Stimulated activated CD4-positive, alpha-beta T cell treated with anti-CD3 and anti-CD28 coated beads, TNF-alpha, amount 100 ng/mL, for 24 hours (primary cell): ENCODE measurements at places on chromosomes 5 and 9.

DNA sequence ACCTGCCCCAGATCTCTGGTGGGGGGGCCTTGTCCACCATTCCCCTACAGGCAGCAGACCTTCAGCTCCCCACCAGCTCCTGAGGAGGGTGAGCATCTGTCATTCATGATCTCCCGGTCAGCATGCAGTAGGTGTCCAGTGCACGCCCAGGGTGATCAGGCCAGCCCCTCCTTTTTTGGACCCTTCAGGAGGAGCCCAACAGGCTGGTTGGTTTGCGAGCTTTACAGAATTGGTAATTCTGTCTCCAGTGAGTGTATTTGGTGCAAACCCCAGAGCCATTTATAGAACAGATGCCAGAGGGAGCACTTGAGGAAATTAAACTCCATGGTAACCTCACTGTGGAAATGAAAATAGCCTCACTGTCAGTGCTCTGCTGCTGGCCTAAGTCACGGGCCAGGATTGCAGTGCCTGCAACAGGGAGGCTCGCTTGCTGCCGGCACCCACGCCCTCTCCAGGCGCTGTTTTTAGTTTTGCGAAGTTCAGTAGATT, 23.4 kb downstream of the WNK2 start:
- no peak for DNase-seq

DNA sequence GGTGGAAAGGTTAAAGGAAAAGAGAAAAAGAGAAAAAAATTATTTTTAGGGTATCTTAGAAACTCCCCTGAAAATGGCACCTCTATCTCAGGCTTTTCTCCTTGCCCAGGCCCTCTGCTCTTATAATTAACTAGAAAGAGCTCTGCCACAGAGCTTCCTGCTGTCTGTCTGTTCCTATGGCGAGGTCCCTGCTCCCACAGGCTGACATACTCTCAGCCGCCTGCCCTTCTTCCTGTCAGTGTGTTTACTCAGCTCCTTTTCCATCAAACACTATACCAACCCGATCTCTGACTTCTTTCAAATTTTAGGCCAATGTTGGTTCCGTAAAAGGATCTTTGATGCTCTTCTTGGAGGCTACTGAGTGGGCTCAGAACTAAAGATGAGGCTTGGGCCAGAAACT, 482.6 kb downstream of the DMAC1 start:
- DNase-seq, result no peak

DNA sequence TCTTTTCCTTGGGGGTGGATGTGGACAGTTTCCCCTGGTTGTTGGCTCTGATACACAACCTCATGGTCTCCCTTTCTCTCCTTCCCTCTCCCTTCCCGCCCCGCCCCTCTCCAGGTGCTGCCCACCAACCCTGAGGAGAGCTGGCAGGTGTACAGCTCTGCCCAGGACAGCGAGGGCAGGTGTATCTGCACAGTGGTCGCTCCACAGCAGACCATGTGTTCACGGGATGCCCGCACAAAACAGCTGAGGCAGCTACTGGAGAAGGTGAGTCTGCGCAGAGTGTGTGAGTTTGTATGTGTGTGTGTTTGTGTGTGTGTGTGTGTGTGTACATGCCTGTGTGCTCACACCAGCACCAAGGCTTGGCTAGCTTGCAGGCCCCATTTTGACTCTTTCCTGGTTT, 2.6 kb downstream of the OLFM1 start:
- DNase-seq, result no peak

GRCh38 chr9:105244734-105245028, 230 bp downstream of the SLC44A1 start:
- DNase-seq, result no peak

GRCh38 chr9:9747787-9748186, 865.0 kb downstream of the PTPRD start:
- DNase-seq, result no peak

DNA sequence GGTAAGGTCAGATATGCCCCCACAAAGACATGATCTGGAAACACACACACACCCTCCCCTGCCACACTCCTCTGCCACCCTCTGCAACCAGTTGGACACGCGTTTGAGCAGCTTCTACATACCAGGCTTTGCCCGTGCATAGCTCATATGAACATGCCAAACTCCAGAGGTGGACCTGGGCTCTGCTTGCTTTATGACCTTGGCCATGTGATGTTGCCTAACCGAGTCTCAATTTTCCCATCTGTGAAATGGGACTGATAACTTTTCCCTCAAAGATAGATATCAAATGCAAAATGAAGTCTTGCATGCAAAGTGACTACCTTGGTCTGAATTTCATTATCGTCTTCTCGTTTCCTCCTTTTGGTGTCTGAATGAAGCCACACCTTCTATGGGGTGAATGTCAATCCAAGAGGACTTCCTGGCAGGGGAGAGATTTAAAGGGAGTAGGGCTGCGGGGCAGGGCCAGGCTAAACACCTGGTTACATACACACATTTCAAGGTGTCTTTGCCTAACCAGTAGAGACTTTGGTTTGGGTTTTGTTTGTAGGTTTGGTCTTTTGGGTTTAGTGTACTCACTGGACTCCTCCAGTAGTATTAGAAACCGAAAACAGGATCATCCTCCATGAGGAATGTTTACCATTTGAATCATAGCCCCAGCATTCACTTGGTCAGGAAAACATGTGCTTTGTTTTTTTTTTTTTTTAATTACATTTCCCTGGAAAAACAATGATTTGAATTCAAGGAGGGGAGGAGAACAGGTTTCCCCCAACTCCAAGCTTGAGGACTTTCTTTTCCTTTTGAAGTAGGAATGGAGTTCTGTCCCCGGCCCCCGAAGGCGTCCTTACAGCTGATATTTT, 63.2 kb downstream of the COL27A1 start:
- no peak for DNase-seq

DNA sequence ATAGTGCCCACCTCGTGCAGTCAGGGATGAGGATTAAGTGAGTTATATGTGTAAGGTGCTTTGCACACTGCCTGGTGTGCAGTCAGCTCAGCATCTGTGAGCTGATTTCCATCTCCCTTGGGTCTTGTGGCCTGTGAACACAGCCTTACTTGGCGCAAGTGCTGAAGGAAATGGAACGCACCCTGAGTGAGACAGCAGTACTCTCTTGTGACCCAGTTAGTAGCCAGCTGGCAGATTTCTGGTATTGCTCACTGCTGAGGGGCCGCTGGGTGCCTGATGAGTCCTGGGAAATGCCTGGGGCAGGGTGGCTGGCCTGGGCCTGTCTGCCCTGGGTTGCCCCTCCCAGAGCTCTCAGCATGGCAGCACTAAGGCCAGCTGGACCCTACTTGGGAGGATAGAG, 90.9 kb upstream of the BOD1 start:
- DNase-seq, result no peak

DNA sequence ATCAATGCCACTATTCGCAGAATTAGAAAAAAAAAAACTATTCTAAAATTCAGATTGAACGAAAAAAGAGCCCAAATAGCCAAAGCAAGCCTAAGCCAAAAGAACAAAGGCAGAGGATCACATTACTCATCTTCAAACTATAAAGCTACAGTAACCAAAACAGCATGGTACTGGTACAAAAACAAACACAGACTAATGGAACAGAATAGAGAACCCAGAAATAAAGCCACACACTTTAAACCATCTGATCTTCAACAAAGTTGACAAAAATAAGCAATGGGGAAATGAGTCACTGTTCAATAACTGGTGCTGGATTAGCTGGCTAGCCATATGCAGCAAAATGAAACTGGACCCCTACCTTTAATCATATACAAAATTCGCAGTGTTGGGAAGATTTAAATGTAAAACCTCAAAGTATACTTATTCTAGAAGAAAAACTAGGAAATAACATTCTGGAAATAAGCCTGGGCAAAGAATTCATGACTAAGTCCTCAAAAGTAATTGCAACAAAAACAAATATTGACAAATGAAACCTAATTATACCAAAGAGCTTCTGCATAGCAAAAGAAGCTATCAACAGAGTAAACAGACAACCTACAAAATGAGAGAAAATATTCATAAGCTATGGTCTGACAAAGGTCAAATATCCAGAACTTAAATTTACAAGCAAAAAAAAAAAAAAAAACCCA, 153.7 kb downstream of the NDUFS4 start:
- DNase-seq, result no peak

- no peak for DNase-seq
Measured at GRCh38 chr5:76487821-76488220, 84.7 kb downstream of the IQGAP2 start.

DNA sequence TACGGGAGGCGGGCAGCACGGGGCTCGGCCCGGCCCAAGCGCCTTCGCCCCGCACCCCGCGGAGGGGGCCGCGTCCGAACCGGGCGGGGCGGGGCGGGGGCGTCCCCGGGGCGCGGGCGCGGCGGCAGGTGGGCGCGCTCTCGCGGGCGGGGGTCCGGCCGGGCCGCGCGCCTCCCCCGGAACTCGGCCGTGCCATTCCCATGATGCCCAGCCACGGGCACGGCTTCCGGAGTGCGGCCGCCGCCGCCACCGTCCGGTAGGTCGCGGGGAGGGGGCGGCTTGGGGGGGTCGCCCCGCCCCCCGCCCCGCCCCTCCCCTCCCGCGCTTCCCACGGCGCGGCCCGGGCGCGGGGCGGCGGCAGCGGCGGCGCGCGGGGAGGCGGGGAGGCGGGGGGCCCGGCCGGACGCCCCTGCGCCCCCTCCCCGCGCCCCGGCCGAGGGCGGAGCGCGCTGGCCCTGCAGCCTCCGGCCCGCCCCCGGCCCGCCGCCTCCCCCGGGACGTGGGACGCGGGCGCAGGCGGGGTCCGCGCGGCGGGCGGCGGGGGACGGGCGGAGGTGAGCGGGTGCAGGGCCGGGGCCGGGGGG, at the start of gene PPP1R26:
Gene PPP1R26 (plus strand): TSS at position 314 of the 584 bp plus-strand sequence. CDS start 4,729 bp downstream, outside the sequence.
- DNase-seq, result no peak

DNA sequence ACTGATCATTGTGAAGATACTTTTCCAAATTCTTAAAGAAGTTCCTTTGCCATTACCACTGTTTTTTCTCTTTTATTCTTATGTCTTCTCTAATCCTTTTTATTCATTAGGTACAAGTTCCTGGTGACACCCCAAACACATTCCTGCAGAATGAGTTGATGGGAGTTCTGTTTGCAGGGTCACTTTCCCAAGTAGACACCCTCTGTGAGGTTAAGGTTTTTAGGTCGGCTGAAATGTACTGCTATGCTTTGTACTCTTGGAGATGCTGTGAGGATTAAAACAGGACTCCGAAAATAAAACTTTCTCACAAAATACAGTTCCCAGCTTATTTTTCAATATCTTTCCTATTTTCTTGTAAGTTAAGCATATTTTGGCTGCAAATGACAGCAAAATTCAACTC, 143.3 kb upstream of the TLE4 start:
- DNase-seq, result no peak

DNA sequence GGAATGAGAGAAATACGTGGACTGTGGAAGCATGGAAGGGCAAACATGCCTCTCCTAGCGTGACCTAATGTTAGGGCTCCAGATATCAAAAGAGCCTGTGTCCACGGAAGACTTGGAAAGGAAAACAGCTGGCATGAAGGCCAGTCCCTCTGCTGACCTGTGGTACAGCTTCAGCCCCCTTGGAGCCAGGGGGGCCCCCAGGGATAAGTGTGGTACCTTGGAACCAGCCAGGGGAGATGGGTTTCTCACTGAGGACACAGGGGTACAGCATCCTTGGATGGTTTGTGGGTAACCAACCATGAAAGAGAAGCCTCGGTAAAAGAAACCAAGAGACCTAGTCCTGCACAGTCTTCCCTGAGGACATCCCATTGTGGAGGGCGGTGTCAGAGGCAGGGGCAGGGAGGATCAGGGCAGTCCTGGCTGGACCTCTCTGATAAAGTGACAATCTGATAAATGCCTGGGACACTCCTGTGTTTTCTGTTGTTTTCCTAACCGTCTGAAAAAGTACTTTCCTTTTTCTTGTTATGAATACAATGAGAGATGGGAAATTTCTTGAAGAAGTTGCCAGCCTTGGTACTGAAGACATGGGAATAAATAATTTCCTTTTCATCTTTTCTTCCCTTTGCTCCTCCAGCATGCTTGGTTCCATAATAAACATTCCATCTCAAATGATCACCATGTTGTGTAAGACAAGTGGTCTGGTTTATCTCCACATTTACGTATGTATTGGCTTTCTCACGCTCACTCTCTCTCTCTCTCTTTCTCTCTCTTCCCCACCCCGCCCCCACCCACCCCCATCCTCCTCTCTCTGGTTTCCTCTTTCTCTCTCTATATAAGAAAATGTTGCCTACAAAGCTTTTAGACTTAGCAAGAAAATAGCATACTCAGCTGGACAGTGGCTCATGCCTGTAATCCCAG, 102.1 kb downstream of the SUSD1 start:
- no peak for DNase-seq

- DNase-seq, result no peak
Measured at GRCh38 chr9:98609646-98610045, 99.1 kb downstream of the GABBR2 start.

DNA sequence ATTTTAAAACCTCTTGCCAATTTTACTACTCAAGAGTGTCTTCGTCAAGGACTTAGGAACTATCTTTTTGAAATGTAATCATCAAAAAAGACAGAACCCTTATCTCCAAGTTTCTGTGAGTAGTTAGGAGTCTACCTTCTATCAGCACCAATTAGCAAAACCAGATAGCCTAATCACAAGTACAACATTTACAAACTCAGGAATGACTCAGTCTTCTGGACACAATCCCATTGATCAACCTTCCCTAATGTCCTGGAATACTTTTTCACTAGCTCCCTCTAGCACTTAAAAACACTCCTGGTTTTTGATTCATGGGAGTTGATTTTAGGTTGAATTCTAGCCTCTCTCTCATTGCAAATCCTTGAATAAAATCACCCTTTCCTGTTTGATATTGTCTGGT, 680.7 kb downstream of the PRR16 start:
- no peak for DNase-seq

DNA sequence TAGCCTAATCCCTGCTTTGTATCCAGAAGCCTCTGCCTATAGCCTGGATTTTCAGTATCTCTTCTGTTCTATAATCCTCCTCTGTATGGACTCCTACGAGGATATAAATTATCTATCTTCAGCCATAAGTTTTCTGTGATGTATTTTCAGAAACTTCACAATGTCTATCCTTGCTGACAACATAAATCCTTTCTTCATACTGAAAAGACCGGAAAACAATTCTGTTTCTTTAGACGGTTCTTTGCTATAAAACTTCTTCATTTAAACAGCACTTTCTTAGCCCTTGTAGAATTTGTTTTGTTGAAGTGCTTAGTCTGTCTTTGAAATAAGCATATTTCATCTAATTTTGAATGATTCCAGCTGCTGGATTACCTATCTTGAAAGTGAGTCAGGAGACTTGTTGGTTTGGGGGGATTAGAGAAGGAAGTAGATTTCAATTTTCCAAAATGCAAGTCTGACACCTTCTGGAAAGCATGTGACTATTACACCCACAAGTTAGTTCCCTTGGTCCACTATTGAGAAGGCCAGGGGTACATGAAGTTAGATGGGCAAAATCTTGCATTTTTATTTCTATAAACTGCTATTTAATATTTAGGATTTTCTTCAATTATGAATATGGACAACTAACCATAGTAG, 96.3 kb upstream of the RANBP3L start:
- no peak for DNase-seq
